RWPE1 (cell line): ENCODE measurements at places on chromosomes 4 and X.

DNA sequence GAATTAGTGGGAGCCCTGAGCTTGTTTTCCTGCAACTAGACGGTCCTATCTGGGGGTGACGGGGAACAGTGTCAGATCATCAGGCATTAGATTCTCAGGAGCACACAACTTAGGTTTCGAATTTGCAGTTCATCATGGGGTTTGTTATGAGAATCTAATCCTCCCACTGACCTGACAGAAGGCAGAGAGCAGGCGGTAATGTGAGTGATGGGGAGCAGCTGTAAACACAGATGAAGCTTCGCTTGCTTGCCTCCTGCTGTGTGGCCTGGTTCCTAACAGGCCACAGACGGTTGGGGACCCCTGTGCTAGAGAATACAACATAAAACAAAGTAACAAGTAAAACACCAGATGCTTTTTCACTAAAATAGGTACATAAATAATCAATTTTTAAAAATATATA lies 86.2 kb upstream of the BLTP1 start:
- no peak for DNase-seq

- DNase-seq: no peak
Observed at GRCh38 chrX:53445977-53446376, 11.8 kb upstream of the HSD17B10 start.

DNA sequence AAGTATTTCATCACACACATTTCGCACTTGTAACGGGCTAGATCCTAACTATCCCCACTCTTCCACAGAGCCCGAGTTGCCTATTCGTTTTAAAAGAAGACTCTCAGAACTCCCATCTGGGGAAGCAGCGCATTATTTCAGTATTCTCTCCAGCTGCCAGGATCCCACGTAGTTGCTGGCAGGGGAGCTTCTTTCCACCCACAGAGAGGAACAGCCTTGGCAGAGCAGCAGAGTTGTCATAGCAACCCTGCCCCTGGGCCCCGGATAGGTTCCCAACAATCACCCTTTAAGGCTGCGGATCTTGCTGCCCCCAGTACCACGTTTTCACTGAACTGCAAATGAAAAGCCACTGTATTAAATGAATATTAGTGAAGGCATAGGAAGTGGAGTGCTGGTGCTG lies 106.7 kb downstream of the GPM6A start:
- DNase-seq: no peak

DNA sequence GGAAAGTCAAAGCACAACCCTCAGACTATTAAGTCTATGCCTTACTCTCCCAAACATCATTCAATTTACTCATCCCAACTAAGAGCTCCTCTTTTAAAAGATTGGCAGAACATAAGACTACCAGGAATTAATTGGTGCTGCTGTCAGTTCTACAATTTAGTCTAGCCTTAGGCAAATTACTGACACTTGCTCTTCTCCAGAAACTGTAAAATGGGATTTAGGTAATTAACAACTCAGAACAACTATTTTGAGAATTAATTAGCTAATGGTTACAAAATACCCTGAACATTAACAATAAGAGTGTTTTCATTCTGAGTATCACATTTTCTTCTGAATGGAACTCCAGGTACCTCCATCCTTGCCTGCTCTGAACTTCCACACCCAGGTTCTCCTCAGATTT lies 36.2 kb upstream of the RBM47 start:
- no peak for DNase-seq

DNA sequence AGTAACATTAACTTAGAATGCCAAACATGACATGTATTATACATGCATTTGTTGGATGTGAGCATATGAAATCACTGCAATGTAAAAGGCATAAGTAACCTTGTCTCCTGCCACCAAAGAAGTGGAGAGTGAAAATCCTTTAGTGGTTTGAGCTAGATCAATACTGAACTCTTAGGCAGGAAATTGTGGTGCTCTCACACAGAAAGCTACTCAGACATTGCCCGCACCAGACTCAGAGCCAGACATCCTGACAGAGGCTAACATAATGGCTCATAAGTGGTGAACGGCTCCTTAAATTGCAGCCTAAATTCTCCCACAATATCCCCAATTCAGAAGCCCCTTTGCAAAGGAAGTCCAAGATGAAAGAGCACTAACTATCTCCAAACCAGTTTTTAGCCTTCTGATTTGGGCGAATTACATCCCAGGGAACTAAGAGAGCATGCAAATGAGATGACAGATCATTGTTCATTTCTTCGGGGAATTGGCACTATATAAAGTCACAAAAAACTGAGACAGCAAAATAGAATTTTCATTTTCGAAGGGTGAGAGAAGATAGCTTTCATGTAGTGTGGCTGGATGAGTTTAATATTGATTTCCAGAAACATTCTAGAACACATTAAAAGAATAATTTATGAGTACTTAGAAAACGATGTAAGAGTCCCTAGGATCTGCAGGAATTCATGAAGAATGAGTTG lies 233.6 kb upstream of the RPS6KA3 start:
- no peak for DNase-seq
